ENCODE measurements at places on chromosomes 2 and 18.
A peak's percentile ranks its signal among the peaks of the same experiment; 100 is the strongest.

DNA sequence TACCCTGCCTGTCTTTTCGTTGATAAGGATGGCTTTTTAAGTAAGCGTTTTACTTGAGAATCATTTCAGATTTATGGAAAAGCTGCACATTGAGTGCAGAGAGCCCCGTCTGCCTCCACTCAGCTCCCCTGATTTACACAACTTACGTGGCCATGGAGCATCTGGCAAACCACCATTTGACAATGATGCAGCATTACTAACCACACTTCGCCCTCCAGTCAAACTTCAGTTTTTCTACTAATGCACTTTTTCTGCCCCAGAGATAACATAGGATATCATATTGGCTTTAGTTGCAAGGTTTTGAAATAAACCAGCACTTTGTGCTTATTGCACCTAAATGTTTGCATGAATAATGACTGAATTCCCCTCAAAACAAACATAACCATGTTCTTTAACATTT lies 165.1 kb upstream of the TPO start:
- DNase-seq = no peak

DNA sequence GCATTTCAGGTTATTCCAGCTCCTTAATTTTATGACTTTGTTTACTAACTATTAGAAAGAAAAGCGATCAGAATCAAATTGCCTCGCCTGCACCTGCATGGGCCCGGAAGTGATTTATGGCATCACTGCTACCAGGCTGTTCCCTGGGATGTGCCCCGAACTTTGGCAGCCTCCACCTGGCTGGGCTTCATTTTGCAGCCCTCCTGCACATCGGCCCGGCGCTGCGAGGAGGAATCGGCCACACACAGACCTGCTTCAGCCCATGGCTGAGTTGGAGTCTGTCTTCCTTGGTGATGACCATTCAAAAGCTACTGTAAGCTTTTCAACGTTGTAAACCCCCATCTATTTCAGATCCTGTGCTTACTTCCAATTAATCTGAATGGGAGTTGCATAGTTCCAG lies 638.0 kb downstream of the RNF144A start:
- DNase-seq = no peak

DNA sequence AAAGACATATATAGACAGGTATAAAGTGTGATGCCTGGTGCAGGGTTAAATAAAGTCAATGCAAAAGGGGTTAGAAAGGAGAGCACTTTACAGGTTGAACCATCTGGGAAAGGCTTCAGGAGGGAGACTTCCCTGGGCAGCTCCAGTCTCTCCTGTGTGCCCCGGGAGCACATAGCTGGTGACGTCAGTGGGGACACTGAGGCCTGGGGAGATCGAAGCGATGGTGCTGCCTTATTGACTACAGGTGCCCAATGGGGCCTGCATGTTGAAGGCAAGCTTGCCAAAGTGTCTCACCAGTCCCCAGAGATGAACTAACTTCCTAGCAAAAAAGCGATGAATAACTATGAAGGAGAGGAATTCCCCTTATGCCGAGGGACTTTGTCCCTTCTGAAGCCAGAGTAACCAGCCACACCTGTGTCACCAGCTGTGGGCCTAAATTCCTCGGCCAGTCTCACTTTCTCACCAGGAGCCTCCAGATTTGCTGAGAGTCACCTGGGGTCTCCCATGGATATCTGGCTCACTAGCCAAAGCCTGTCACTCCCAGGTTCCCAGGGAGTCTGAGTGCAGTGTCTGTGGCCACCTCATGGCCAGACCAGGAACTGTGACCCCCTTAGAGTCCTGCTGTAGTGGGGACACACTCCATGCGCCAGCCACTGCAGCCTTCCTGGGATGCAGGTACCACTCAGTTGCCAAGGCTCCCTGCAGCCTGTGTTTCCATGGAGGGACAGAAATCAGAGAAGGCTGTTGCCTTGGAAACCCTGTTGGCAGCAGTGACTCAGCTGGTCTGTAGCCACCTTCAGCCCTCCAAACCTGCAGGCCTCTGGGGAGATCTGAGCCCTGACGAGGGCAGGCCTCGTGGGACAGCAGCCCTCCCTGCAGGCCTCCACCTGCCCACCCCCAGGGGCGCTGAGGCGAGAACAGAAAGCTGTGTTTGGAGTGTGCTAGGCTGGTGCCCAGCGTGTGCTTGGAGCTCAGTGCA lies 128.7 kb downstream of the CTIF start:
- peak; percentile 70 for DNase-seq

DNA sequence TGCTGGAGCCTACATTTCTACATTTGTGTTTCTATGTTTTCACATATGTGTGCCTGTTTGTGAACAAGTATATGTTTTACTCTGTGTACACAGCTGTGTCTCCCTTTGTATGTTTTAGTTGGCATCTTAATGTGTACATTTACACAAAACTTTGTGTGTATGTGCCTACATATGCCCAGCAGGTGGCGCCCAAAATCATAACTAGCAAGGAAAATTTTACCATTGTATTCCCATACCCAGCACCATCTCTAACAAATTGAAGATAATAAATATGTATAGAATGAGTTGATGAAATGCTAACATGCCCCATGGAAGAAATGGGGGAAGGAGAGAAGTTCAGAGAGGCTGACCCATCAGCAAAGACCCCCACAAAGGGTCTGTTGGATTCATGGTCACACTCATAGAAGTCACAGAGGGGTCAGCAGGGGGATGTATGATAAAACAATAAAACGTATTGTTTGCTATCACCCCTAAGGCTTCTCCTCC lies 48.1 kb downstream of the PKDCC start:
- DNase-seq = peak; percentile 48

DNA sequence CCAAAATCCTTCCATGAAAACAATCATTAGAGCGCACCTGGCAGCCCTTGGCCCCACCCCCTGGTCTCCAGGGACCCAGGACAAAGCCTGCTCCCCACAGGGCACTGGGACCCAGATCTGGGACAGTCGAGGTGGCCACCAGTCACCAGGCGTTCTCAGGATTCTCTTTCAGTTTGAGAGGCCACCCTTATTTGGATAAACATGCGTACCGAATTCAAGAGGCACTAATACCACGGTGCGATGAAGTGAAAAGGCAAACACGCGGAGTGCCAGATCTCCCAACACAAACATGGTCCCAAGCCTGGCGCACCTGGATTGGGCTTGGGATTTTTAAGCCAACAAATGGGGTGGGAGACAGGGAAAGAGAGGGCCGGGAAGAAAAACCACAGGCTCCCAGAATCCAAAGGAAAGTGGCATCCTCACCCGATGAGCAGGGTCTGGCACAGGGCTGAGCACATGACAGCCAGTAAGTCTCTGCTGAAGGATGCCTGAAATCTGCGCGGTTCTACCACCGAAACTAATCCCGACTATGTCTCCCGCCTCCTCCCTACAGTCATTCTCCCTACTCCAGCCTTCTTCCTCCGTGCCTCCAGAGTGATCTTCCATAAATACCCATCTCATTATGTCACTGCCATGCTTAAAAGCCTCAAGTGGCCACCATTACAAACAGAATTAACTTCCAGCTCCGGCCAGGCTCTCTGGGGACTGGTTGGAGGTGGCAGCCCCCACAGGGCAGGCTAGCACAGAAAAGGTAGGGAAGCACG lies 60.9 kb upstream of the KLHL29 start:
- DNase-seq = no peak

DNA sequence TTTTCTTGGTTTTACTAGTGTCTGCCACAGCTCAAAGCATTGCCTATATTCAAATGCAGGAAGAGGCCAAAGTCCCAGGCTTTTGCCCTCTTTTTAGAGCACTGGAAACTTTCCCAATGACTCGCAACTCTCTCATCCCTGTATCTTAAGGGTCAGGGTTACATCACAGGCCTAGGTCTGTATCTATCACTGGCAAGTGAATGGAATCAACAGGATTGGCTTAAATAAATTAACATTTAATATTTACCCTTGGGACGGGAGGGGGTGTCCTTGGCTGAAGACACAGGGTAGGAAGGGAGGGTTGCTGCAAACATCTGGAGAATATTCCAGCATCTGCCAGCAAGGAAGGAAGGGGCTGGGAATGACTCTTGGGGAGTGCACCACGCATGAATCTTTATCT lies 242.6 kb downstream of the SLC4A3 start:
- DNase-seq = no peak

GRCh38 chr2:44964752-44965236 lies 23.3 kb downstream of the SIX3 start:
- DNase-seq = peak; percentile 83

- DNase-seq = peak; percentile 88
Observed at GRCh38 chr2:84516234-84516986, at the start of gene DNAH6. Gene DNAH6 (plus strand): TSS chr2:84516498. CDS start chr2:84517827, 1,329 bp downstream.

DNA sequence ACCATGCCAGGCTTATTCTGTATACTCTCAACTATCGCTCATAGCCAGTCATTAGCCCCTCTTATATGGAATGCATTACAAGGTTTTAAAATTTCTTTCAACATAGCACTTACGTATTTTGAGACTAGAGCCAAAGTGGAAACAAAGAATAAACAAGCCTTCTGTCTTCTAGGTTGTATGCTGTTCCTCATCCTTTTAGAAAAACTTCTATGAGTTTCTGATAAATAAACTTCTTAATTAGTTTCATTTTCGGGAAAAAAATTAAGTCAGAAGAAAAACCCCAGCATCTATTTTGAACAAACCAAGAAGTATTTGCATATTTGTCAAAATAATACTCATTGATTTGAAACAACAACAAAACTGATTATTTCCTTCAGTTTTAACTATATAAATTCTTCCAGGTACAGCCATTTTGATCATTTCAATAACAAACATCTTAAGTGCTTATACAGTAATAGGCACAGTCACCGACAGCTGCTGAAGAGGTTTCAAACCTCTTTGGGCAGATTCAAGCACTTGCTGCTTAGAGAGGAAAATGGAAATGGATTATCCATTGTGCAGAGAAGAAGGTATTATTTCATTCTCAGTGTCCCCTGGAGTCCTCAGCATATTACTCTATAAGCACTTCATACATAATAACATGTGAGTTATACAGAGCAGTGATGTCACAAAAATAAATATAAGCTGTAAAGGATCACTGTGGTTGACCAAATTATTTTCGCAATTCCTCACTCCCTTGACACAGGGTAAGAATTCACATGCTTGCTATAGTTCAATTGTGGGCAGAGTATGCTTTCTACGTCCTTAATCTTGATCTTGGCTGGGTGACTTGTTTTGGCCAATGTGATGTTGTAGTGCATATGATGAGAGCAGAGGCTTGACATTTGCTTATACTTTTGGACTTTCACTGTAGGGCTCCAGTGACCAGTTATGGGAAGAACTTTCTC lies 833.8 kb downstream of the TRIB2 start:
- DNase-seq = no peak

DNA sequence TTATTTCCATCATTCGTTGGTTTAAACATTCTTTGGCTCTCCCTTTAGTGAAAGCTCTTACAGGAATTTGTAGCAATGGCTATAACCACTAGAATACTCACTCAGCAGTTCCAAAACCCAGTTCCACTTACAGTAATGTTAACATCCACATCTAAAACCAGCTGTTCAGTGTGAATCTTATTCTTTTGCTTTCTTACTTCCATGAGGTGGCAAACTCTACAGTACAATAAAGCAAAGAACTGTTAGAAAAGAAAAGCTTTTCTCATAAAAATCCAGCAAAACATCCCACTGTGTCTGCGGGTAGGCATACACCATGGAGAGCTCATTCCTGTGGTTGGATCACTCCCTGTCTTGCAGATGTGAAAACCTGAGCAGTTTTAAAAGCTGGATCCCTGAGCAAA lies 147.1 kb downstream of the ARHGAP28 start:
- no peak for DNase-seq

DNA sequence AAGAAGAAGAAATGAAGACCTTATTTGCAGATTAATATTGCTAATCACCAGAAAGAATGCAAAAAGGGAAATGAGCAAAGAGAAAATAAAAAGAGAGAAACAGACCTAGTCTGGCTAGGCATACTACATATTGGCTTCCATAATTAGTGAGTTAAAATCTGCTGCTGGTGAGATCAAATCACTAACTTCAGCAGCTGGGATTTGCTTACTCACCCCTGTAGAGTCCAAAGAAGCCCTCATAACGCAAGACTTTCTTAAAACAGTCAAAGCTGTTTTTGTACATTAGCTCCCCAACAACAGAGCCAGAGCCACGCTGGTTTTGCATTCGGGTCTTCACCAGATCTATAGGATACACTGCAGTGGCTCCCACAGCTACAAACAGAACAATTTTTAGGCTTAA lies 80.9 kb downstream of the SLC25A12 start:
- DNase-seq = no peak

GRCh38 chr18:25876330-25876948 lies 214.0 kb downstream of the SS18 start:
- DNase-seq = no peak

- no peak for DNase-seq
Observed at GRCh38 chr2:55138882-55139229, 88.6 kb upstream of the RTN4 start.

GRCh38 chr2:168798076-168798887 lies 4.2 kb upstream of the NOSTRIN start:
- no peak for DNase-seq

DNA sequence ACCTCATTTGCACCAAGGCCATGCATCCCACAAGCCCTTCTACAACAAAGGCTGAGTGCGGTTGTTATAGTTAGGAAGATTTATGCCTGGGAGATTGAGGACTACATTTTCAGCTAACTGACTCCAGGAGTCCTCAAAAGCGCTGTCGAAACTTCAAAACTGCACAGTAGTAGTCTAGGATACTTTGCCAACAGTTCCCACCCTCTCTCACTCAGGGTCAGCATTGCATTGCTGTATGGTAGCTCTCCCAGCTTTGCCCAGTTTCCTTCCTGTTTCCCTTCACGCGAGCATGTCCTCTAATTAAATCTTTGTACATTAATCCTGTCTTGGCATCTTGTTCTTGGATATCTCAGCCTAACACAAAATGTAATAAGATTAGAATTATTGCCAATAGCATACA lies 420.6 kb upstream of the UBE2E3 start:
- no peak for DNase-seq

Measured in D341Med (cell line).